ENCODE measurements at places on chromosomes 6 and 20.
A peak's percentile ranks its signal among the peaks of the same experiment; 100 is the strongest.

DNA sequence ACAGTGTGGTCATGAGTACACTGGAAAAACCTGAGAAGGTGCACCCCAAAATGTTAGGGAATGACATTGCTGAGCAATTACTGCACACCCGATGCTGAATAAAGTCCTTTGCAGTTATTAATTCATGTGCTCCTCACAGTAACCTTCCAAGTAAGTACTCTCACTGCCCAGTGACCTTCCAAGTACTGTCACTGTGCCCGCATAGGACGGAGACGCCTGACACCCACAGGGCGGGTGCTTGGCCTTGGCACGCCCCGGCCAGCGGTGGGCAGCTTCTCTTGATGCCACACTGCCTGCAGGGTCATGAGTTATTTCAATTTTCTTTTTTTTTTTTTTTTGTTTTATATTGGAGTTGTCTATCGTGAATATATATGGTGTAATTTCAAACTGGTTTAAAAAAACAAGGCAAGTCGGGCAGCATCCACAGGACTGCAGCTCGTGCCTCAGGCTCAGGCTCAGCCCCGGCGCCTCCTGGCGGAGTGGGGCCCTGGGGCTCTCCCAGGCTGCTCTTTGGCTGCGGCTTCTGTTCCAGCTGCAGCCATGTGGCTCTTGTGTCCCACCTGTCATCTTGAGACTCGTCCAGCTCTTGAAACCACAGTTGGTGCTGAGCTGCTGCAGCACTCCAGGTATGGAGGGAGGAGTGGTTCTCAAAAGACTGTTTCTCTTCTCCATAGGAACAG lies 27.0 kb downstream of the PNLDC1 start:
- DNase-seq = no peak

DNA sequence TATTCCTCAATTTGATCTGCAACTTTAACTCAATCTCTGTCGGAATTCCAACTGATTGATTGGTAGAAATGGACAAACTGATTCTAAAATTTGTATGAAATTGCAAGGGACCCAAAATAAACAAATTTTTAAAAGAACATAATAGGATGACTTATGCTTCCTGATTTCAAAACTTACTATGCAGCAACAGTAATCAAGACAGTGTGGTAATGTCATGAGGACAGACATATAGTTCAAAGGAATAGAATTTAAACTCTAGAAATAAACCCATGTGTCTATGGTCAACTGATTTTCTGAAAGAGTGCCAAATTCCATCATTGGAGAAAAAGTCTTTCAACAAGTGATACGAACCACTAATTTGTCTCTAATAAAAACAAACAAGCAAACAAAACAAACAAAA lies 1320.1 kb upstream of the GJE1 start:
- DNase-seq = no peak

DNA sequence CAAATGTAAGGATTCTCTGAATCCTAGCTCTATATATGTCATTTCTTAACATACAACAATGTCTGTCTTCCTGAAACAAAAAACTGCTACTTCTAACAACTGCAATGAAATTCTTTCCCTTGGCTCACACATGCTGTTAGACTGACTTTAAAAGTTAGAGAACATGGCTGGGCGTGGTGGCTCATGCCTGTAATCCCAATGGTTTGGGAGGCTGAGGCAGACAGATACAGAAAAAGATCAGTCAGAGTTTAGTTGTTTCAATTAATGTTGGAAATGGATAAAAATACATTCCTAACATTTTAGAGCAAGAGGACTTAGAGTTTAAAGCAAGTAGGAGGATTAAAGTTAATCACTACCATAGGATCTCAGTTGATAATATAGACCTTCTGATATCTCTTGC lies 28.7 kb upstream of the KIAA1586 start:
- no peak for DNase-seq

- no peak for DNase-seq
Observed at GRCh38 chr20:25690427-25690826, 6.2 kb downstream of the ZNF337 start.

GRCh38 chr6:21354805-21355238 lies 238.7 kb upstream of the SOX4 start:
- no peak for DNase-seq

DNA sequence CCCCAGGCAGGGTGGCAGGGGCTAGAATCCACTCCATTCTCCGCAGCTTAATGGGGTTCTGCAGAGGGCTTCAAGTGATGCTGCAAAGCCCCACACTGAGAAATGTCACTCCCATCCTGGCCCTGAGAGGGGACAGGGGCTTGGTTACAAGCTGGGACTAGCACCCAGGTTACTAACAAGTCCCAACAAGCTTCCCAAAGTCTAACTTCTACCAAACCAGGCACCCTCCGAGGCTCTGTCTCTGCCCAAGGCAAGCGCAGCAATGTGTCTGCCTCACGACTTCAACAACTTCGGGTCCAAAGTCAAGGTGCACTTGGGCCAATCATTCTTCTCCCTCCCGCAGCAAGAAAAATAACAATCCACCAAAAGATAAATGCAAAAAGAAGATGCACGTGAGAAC lies 45.6 kb downstream of the NFATC2 start:
- DNase-seq = no peak

DNA sequence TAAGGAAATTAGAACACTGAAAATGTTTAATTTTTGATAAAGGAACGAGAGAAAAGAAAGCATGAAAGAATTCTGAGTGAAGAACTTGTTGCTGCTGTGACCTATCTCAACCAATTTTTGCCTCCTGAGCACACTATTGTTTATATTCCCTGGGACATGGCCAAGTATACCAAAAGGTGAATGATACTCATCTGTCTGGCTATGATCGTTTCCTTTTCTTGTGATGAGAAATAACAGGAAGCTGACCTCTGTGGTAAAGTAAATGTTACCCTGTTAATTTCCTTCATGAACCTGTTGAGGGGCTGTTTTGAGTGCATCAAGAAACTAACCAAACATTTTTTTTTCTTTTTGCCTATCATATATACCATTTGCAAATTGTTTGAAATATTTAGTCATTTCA lies 69.1 kb downstream of the FIG4 start:
- no peak for DNase-seq

GRCh38 chr6:18096423-18096822 lies 26.1 kb downstream of the NHLRC1 start:
- DNase-seq = no peak

- DNase-seq = no peak
Observed at GRCh38 chr6:33785778-33786177, 3.2 kb downstream of the LEMD2 start.

GRCh38 chr20:32963176-32963575 lies 41.1 kb downstream of the SUN5 start:
- no peak for DNase-seq

DNA sequence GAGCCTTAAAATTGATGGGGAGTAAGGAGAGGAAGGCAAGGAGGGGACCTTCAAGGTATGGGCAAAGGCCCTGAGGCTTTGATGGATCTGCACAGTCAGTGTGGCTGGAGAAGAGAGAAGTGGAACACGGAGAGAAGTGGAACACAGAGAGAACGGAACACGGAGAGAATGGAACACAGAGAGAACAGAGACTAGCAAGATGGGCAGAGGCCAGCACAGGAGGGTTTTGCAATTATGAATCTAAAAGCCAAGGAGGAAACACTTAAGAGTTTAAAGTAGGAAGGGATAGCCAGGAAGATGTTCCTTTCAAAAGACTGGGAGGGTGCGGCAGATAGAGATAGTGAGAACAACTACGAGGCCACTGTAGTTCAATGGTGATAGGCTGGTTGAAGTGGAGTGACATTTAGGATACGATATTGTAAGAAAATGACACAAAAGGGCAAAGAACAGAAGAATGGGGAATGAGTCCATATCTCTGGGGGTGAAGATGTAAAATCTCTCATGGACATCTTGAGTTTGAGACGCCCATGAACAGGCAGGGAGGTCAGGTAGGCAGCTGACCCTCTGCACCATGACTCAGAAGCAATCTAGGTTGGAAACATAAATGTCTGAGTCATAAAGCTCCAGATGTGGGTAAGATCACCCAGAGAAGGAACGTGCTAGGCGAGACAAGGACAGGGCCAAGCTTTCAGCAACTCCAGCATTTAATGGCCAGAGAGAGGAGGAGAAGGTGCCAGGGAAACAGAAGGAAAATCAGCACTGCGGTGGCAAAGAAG lies 25.4 kb downstream of the ZMYND8 start:
- no peak for DNase-seq

- DNase-seq = peak; percentile 67
Observed at GRCh38 chr6:148464319-148465010, 121.8 kb downstream of the SASH1 start.

GRCh38 chr6:51292659-51293058 lies 474.0 kb downstream of the TFAP2B start:
- no peak for DNase-seq

- DNase-seq = peak; percentile 8
Observed at GRCh38 chr6:75201901-75202672, 3.8 kb downstream of the COL12A1 start.

GRCh38 chr6:17583811-17584210 lies 16.3 kb upstream of the FAM8A1 start:
- no peak for DNase-seq

All from activated naive CD8-positive, alpha-beta T cell treated with anti-CD3 and anti-CD28 coated beads, Interleukin-2, amount 50 U/mL, for 24 hours (primary cell).